ENCODE measurements at places on chromosomes 5 and 9.

- no peak for DNase-seq
Observed at GRCh38 chr5:9545136-9545991, 511 bp downstream of the SEMA5A start.

DNA sequence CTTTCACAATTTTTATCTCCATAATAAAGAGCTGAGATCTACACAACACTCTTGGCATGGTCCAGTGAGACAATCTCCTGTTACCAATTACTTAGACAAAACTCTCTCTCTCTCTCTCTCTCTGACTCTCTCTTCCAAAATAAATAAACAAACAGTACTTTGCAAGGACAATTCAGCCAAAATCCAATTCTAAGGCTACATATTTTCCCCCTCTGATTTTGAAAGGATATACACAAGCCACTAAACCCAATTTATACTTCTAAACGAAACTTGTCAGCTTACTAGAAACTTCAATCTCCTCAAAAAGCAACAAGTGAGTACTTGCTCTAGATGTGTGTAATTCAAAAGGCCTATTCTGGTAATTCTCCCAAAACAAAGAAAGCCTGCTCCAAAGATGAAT, 26.3 kb upstream of the TNPO1 start:
- DNase-seq: no peak

- DNase-seq: no peak
Observed at GRCh38 chr5:32233220-32233695, 59.1 kb upstream of the GOLPH3 start.

DNA sequence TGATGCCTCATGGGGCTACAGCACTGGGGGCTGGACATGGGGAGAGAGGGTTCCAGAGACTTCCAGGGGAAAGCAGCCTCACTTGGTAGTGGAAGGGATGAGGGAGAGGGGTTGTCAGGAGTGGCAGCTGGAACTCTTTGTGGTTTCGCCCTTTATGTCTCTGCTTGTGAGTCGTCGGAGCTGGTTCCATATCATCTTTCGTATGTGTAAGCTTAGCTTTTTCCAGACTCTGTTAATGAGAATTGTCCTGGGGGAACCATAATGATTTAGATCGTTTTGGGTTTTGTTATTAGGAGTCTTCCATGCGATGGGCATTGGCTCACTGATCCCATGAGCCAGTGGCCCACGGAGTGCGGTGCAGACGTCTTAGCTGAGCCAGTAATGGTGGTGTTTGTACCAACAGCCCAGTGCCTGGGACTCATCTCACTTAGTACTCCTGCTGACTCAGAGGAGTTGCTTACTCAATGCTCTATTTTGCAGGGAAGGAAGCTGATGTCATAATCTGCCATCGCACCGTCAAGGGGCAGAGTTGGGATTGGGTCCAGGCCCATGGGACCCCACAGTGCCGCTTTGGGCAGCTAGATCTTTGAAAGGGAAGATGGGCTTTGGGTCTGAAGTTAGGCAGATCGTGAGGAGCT, 48.5 kb downstream of the NEK6 start:
- no peak for DNase-seq

GRCh38 chr5:107589520-107590193, 81.1 kb downstream of the EFNA5 start:
- DNase-seq: no peak

GRCh38 chr5:147971472-147971871, 65.1 kb upstream of the C5orf46 start:
- no peak for DNase-seq

GRCh38 chr5:6194906-6195612, 183.3 kb downstream of the MED10 start:
- DNase-seq: no peak

- DNase-seq: no peak
Observed at GRCh38 chr5:17004441-17005106, 68.5 kb upstream of the MYO10 start.

- no peak for DNase-seq
Observed at GRCh38 chr5:171999877-172000276, 6.6 kb downstream of the FBXW11 start.

DNA sequence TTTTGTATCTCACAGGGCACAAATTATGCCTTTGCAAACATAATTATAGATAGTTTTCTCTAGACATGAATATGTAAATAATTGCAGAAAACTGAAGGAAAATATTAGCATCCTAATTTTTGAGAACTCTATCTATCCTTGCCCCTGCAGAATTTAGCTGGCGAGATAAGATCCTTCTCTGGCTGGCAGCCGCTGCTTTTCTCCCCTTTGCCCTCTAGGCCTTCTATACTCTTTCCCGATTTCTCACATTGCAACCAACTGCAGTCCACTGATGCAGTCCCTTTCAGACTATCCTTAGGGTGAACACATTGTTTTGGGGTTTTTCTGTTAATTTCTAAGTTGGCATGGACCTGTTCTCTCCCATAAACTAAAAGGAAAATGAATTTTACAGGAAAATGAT, 91.3 kb downstream of the CD180 start:
- DNase-seq: no peak

DNA sequence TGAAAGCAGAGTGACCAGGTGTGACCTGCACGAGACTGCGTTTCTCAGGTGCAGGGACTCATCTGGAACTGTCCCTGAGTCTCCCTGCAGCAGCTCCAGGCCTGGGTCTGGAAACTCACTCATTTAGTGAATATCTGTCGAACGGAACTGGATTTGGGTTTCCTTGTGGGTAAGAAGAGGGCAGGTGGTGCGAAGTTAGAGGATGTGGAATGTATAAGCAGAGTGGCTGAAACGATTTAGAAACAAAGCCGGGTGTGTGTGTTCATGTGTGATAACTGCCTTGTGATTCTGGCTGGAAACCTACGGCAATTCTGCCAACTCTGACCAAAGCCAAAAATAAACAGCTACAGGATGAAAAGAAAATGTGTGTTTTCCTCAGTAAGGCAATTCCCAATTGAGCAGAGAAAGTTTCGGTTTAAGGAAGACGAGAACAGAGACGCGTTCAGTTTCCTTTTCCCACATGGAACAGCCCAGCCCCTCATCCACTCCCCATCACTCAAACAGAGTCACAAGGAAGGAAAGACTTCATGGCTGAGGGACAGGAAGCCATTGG, 130.3 kb downstream of the NSG2 start:
- no peak for DNase-seq

DNA sequence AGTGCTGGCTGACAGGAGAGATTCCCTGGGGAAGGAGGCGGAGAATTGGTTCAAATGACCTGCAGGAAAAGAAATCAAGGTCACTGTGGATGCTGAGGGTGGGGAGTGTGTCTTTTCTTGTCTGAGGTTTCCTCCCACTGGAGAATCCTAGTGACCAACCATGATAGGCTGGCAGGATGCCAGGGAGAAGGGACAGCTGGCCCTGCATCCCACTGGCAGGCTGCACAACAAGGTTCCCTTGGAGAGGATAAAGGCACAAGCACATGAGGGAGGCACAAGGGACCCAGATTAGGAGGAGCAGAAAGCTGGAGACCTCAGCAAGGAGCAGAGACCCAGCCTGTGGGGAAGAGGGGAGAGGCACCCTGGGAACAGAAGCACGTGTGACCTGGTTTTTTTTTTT, 11.4 kb upstream of the ZDHHC12 start:
- no peak for DNase-seq

GRCh38 chr9:77961541-77961940, 70.1 kb downstream of the GNAQ start:
- no peak for DNase-seq

DNA sequence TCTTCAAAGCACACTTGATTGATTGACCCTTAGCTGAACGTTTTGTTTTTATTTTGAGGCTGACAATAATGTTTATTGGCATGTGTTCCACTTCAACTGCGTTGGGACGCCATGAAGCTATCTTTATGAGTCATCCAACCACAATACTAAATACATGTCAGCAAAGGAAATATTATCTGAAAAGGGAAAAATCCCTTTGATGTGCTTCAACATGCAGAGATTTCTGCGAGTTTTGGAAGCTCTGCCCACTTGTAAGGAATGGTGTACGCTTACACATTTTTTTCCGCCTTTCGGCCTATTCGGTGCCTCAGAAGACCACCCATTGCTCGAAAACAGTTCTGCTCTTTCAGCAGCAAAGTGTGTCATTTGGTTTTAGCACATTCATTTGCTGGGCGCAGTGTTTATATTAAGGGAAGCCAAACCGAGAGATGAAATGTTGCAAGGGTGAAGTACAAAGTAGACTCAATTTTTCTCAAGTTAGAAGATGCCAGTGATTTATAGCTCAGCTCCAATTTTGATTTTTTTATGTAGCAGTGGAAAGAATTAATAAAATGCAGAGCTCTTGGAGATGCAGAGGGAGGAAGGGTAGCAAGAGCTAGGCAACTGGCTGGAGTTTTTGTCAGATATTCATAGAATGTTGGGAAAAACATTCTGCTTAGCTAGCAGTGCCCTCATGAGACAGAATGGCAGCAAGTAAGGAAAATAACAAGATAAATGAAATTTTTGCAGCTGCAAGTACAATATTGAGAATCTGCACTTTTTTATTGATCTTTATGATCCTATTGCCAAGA, 68.9 kb downstream of the PRDM6 start:
- no peak for DNase-seq

DNA sequence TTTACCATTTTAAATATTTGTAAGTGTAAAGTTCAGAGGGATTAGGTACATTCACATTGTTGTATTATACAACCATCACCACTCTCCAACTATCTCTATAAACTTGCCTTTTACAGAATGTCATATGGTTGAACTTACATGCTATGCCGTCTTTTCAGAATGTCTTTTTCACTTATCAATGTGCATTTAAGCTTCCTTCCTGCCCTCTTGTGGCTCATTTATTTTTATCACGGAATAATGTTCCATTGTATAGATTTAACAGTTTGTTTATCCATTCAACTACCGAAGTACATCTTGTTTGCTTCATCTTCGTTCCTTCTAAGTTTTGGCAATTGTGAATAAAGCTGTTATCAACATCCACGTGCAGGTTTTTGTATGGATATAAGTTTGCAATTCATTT, 133.3 kb upstream of the C6 start:
- no peak for DNase-seq

DNA sequence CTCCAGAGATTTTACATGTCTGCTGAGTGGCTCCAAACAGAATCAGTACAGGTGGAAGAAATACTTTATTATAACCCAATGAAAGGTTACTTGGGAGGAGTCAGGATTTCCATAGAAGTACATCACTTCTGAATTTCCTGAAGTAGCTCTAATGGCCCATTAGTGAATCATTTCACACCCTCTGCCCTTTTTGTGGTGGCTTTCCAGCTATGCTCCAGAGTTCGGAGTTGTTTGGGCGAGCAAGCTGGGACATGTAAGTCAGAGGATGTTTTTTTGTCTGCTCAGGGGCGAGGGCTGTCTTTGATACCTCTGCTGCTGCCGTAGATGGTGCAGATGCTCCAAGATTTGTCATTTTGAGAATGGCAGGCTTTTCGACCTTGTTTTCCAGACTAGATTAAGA, 226.1 kb downstream of the GOLPH3 start:
- DNase-seq: no peak

DNA sequence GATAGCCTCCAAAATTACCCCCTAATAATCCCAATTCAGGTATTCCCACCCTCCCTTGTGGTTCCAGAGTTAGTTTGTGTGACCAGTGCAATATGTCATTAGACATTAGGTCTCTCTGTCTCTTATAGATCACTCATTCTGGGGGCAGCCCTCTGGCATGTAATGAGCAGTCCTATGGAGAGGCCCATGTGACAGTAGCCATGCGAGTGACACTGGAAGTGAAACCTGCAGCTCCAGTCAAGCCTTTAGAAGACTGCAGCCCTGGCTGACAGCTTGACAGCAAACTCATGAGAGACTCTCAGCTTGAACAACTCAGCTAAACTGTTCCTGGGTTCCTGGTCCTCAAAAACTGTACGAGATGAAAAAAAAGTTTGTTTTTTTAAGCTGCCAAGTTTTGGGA, 54.0 kb upstream of the HSPB3 start:
- no peak for DNase-seq

- no peak for DNase-seq
Observed at GRCh38 chr9:110809038-110809595, 140.5 kb downstream of the MUSK start.

GRCh38 chr9:16986556-16986955, 116.1 kb upstream of the BNC2 start:
- no peak for DNase-seq

DNA sequence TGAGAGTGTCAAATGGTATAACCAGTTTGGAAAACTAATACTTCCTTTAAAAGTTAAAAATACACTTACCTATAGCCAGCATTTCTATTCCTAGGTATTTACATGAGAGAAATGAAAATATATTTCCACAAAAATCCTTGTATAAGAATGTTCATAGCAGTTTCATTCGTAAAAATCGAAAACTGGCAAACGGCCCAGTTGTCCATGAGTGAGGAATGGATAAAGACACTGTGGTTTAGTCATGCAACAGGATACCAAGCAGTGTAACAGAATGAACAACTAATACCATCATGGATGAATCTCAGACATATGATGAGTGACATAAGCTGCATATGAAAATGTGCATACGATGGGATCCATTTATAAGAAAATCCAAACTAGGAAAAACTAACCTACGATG, 136.7 kb downstream of the MACROH2A1 start:
- DNase-seq: no peak

DNA sequence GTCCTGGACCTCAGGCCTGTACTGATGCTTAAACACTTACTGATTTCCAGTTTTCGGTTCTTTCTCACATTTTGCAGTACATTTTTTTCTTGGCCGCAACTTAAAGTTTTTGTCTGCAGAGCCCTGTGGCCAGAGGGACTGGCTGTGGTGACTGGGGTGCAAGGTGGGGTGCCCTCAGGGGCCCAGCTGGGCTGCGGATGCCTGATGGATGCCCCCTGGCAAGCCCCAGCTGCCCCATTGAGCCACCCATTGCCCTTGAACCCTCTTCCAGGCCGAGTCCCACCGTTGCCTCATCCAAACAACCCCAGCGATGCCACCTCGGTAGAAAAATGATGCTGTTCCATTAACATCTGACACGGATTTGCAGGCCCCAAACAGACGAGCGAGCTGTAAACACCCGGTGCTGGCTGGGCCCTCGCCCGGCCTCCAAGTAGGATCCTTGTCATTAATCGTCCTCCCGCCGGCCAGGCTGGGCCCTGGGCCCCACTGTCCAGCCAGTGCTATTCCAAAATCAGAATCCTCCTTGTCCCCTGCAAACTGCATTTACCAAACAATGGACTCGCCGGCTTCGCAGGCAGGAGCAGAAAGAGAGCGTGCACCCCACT, 107.9 kb downstream of the PHF2 start:
- no peak for DNase-seq

DNA sequence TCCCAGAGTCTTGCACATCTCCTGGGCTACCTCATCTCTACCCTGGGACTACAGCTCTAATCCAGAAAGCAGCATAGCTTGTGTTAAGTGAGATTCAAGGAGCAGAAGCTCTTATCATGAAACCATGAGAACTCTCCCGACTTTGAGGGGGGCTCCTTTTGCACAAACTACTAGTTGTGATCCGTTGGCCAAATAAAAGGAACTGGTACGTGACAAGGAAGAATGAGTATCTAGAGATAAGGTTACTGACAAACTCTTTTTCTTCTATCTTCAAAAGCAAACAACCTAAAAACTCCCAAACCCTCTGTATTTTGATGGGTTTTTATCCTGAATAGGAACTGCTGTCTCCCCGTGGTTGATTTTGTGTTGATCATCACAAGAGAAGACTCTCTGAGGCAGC, 168.5 kb downstream of the SLC24A2 start:
- no peak for DNase-seq

Data from activated CD4-positive, alpha-beta memory T cell treated with anti-CD3 and anti-CD28 coated beads, Interleukin-2, amount 10 ng/mL, durations not matched to agents 7 days and 5 days (primary cell).